ENCODE measurements at places on chromosomes 5 and 9. TPM values are rescaled to one million over a fixed set of nuclear protein-coding genes. Genes with fewer than 3 reads are reported as not detected.

LCN12 gene
- 2.9 TPM for total RNA-seq

KLF4 gene
- 332 TPM for total RNA-seq

SPATA31E1 gene
- not detected for total RNA-seq

DNA sequence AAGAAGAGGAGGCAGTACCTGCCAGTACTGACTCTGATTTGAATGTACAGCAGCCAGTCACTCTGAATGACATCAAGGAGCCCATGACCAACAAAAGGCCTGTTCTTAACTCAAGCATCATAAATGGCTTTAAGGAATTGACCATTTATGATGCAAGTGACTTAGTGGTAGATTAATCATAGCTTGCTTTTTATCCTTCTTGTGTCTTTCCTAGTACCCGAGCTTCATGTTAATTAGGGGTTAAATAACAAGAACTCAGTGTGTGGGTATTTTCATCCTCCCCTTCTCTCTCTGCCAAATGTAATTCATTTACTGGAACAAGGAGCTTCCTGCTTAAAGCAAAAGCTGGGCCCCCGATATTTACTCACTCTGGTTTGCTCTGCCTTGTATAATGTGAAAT is 146.5 kb downstream of the UNC13B start:
- DNase-seq = no peak

DNA sequence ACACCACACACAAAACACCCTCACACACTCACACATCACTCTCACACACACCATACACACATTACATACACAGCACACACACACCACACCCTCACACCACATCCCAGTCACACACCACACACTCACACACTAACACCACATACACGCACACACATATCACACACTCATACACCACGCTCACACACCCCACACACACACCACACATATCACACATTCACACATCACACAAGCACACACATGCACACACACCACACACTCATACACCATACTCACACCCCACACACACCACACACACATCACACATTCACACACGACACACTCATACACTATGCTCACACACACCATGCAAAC is 543 bp upstream of the UBE2QL1 start:
- no peak for DNase-seq

GRCh38 chr5:163384669-163385068 is 52.7 kb upstream of the CCNG1 start:
- DNase-seq = no peak

DNA sequence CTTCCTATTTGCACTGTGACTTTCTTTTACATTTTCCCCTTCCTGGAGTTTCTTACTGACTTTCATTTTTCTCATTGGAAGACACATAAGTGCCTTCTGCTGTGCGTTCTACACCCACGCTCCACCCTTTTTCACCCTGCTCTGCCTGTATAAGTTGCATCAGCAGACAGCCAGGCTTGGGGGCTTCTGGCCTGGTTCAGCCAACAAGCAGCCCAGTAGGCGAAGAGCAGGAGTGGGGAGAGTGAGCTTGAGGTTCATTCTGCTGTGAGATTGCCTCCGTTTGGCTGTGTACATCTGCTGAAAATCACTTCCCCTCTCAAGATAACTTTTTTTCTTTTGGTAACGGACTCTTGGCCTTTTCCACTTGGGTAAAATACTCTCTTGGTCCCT is 38.4 kb downstream of the RASGRF2 start:
- no peak for DNase-seq

Measured in transverse colon (tissue), 4 donors.